ENCODE measurements at places on chromosomes 1 and 21. TPM values are rescaled to one million over a fixed set of nuclear protein-coding genes. Genes with fewer than 3 reads are reported as not detected.

DNA sequence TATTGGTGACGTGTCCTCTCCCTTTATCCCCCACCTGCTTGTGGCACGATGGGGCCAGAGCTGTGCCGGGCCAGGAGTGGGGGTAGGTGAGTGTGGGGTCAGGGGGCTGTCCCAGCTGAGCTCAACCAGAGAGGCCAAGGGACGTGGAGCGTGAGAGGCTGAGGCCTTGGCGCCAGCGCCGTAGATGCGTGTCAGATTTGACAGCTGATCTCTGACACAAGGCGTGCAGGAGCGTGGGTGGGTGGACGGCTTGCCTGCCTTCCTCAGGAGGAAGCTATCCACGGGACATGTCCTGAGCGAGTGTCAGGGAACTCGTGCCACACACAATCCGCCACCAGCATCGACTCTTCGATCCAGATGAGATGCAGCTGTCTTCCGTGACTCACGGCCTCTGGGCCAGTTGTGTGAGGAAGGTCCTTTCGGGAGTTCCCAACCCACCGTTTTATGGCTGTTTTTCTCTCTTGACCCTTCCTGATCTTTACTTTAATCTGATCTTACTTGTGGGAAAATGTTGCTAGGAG is 56.7 kb downstream of the SPSB1 start:
- no peak for DNase-seq

GRCh38 chr1:37308031-37308960 is 166.1 kb upstream of the ZC3H12A start:
- no peak for DNase-seq

Gene CXADR
- total RNA-seq: 139 TPM

DNA sequence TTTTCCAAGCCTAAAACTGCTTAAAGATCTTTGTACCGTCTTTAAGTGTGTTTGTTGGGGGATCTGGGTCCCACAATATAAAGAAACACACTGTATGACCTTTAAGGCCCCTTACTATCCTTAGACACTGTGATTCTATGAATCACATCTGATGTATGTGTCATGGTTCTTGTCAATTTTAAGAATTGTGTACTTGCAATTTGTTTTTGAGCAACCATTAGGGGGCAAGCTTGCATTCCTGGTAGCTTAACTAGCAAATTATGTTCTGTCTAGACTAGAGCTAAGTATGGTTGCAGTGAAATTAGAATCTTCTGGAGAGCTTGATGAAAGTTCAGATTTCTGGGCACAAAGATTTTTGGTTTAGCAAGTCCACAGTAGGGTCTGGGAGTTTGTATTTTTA is 219.5 kb downstream of the TPR start:
- no peak for DNase-seq

DNA sequence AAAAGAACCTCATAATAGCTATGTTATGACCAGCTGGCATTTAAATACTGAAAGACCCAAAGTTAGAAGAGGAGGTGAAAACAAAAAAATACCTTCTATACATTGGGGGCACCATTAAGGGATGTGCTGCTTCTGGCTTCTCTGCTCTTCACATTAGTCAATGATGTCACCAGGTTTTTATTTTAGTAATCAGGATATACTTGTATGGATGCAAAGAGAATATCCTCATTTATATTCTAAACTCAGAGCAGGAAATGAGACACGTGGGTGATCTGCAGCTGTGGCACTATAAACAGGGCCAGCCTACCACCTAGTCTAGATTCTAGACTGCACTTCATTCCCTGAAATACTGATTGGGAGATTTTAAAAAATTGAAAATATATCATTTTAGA is 51.2 kb downstream of the WLS start:
- no peak for DNase-seq

Gene ETS2
- total RNA-seq: 15.7 TPM

- no peak for DNase-seq
Measured at GRCh38 chr1:2604156-2604843, 17.7 kb downstream of the PRXL2B start.

- DNase-seq: no peak
Measured at GRCh38 chr21:23690316-23690715, 1917.0 kb downstream of the MRPL39 start.

- no peak for DNase-seq
Measured at GRCh38 chr1:169121146-169121923, 14.8 kb downstream of the ATP1B1 start.

GRCh38 chr1:22508329-22508728 is 55.0 kb upstream of the EPHA8 start:
- DNase-seq: no peak

Gene GFI1
- not detected for total RNA-seq

Gene SCCPDH
- total RNA-seq: 38.0 TPM

Gene EDARADD
- total RNA-seq: 1.3 TPM

- DNase-seq: no peak
Measured at GRCh38 chr1:185969028-185969427, 234.8 kb downstream of the HMCN1 start.

- no peak for DNase-seq
Measured at GRCh38 chr1:228883535-228883934, 148.3 kb downstream of the RHOU start.

Data from cerebellum (tissue), 4 donors.